ENCODE measurements at places on chromosomes 3 and 15.

GRCh38 chr15:67861983-67862382, 22.1 kb upstream of the RNU6-1 start:
- DNase-seq, result no peak

DNA sequence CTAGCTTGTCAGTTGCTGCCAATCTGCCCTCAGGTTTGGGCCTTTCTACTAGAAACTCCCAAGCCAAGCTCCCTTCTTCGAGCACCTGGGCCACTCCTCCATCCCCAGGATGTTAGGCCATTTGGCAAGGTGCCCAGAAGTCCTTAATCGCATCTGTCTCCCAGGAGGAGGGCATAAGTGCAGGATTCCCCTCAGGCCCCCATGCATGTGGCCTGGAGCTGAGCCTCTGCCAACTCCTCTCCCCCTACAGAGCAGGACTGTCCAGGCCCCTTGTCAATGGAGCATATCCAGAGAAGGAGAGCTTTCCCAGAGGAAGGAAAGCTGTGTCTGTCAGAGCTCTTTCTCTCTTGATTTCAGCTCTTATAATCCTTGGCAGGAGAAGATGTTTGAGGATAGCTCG, 182.6 kb upstream of the ROPN1 start:
- no peak for DNase-seq

DNA sequence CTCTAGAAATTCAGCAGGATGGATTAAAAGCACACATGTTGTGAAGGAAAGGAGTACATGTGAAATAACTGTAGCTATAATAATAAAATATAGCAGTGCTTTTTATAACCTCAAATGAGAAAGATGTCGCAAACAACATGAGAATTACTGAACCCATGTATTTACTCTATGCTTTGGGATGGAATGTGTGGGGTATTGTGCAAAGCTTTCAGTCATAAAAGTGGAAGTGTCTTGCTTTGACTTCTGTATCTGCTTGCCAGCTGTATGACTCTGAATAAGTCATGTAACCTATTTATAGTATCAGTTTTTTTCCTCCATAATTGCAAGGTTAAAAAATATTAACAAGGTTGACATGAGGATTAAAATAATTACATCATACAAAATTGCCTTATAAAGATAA, 519.3 kb upstream of the CADM2 start:
- DNase-seq, result no peak

GRCh38 chr3:141646760-141647561, 91.1 kb upstream of the RNF7 start:
- no peak for DNase-seq

DNA sequence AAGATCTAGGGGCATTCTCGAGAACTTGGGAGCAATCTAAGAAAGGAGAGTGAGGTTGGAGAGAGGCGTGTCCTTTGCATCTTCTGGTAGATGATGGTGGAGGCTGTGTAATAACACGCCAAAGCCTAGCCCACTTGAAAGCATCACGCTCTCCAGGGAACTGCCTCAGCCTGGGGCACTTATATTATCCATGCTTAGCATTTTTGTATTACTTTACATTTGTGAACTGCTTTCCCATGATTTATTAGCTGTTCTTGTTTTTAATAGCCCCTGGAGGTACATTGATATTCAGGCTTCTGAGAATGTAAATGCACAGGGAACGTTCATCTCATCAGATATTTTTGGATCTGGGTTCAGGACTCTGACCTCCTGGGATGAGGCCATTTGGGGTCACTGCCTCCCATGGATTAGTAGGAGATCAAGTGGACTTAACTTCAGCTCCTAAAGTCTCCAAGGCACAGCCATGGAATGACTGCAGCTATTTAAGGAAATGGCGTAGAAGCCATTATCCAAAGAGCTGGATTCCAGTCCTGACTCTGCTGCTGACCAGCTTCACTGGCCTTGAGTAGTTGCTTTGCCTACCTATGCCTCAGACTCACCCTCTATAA, 124.9 kb downstream of the LPP start:
- DNase-seq, result no peak

DNA sequence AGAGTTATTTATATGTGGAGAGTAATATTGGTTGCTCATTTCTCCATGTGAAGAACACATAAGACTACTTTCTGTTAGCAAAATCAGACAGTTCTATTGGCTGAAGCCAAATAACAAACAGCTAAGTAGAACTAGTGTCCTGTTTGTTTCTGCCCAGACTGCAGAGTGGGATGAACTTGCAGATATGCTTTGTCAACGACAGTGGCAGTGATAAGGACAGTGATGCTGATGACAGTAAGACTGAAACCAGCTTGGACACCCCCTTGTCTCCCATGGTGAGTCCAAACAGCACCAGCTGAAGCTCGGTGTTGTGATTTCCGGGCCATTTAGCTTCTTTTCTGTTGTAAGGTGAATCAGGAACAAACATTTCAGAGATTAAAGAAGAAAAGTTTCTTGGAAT, 102.6 kb upstream of the IL12A start:
- DNase-seq, result no peak

DNA sequence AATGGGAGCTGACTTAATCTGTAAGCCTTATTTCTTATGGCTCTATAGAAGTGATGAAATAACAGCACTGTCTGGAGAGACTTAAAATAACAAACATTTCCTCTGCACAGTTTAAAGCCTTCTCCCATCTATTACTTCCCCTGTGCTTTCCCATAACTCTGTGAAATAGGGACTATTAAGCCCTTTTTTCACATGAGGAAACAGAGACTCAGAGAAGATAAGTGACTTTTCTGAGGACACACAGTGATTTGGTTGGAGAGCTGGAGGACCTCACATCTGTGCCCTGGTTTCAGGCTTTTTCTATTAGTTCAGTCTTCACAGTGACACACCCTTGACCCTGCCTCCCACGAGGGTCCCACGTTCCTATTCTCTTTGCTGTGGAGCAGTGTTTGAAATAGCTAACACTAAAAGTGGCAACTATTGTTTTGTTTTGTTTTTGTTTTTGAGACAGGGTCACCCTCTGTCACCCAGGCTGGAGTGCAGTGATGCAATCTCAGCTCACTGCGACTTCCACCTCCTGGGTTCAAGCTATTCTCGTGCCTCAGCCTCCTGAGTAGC, 82.9 kb downstream of the ST6GAL1 start:
- DNase-seq, result no peak

GRCh38 chr3:185555101-185555501, 2.7 kb upstream of the LIPH start:
- no peak for DNase-seq

DNA sequence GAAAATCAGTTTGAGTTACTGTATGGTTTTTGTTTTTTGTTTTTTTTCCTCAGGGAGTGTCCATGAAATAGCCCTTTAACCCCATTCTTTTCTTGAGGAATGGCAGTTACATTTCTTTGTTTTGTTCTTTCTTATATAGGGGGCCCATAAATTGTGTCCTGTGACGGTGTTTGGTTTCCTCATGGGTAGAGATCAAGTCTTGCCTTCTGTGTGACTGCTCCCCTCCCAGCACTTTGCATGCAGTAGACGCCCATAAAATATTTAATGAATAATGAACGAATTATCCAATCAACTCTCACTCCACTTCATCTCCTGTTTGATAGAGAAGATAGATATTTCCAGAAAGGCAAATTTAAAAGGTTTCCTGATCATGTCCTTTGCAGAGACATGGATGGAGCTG, 78.1 kb downstream of the CADPS start:
- no peak for DNase-seq

DNA sequence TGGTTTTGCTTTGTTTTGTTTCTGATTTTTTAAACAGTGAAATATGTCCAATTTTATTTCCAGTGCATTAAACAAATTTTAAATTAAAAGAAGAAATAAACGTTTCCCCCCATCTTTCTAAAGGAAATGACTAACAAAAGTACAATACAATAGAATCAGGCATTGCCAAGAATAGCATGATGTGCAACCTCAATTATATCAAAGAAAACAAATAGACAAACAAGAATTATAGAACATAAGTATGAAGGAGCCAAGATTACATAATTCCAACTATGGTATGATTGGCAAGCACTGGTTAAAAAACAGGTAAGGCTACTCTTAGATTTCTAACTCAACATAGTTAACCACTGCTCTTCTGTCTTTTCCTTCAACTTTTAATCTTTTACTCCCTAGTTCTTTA, 26.4 kb downstream of the TIGIT start:
- no peak for DNase-seq

DNA sequence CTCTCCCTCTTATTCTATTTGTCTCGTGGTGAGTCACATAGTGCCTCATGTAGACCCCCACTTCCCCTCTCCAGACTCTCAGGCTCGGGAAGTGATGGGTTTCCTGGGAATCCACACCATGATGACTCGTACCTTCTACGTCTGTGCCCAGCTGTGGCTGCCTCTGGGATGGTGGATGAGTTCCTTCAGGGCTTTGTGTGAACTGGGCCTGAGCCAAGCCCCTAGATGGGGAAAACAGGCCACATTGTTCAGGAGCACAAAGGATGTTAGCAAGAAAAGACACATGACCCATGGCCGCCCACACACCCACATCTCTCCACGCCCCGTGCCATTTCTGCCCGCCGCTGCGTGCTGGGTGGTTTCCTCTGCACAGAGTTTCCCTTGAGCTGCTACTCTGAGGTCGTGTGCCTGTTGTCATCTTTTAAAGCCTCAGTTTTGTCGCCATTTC, 10.5 kb downstream of the ISG20 start:
- DNase-seq, result peak; percentile 74

- DNase-seq, result no peak
Measured at GRCh38 chr3:45024542-45025255, 1.4 kb upstream of the CLEC3B start.

DNA sequence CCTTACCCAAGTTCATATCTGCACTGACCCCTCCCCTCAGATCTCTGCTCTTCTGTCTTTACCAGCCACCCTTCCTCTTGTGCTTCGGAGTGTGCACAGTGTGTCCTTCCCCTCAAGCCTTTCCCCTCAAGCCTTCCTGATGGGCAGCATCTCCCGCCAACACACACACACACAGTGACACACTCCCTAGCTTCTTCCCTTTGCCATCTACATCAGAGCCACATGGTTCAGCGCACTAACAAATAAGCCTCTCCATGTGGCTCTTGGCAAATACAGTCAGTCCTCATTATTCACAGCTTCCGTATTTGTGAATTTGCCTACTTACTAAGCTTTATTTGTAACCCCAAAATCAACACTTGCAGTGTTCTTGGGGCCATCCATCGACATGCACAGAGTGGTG, 37.5 kb downstream of the SH3BP5 start:
- DNase-seq, result no peak

GRCh38 chr15:47568030-47568429, 149.3 kb upstream of the SEMA6D start:
- no peak for DNase-seq

DNA sequence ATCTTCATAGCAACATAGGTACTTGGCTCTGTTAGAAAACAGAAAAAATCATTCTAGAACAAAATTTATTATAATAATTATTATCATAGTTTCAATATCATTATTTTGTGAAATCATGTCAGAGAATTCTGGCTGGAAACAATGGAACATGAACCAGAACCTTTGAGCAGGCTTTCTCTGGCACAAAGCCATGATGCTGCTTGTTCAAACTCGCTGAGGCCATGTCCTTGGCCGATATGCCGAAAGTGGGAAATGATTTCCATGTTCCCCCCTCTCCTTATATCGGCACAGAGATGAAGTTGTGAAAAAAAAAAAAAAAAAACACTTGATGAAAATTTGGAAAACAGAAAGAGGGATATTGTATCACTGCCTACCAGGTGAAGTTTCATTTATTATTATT, 49.0 kb upstream of the MRPL3 start:
- no peak for DNase-seq
